Stimulated activated CD8-positive, alpha-beta memory T cell treated with anti-CD3 and anti-CD28 coated beads, Interleukin-4, amount 100 ng/mL, for 4 hours (primary cell): ENCODE measurements at places on chromosomes 6 and 20.

DNA sequence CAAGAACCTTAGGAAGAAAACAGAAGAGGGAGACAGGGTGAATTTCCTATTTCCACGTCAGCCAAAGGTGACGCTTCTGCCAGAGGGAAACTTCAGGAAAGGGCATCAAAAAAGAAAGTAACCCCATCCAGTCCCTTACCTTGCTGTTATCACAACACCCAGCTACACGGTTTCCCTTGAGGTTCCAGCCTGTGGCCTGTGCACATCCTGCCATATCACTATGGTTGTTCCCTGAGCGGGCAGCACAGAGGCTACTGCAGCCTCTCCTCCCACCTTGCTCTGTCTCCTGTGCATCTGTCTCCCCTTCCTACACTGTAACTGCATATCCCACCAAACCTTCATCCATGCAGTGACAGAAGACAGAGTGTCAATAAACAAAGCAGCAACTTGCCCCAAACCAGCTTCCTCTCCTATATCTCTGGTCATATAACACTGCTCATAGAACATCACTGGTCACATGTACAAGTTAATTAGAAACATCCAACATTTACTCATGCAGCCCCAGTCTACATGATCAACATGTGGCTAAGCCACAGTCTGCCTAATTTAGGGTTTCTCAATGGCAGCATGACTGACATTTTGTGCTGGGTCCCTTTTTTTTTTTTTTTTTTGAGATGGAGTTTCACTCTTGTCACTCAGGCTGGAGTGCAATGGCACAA, 54.7 kb downstream of the GFOD1 start:
- no peak for DNase-seq

- no peak for DNase-seq
Measured at GRCh38 chr20:10520528-10520927, 85.4 kb downstream of the SLX4IP start.

DNA sequence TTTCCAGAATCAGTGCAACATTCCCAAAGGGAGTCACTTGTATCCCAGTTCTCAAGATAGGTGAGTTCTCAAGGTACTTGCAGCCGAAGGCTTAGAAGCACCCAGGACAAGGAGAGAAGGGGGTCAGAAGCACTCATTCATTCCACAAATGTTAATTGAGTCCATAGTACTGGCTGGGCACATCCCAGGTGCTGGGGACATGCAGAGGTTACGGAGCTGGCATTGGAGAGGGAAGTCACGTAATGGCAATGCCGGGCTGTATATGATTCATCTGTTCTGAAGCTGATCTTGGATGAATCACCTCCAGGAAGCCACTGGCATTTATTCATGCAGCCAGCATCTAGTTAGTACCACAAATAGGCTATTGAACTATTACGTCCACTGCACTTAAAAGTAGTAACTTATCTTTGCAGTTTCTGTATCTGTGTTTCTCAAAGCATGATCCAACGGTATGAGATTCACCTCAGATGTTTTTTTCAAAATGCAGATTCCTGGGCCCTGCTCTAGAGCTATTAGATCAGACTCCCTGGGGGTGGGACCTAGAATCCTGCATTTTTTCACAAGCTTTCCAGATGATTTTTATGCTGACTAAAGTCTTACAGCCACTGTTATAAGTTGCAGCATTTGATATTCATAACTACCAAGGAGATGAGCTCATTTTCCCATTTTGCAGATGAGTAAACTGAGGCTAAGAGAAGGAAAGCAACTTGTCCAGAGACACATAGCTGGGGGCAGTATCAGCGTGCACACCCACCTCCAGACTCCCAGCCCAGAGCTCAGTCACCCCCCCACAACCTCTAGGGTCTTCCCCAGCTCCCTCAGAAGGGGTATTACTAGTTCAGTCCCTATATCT, 44.1 kb upstream of the ID1 start:
- DNase-seq = no peak

- no peak for DNase-seq
Measured at GRCh38 chr6:134945045-134945444, 4.9 kb downstream of the ALDH8A1 start.
